NCI-H510A treated with DMSO at 0.1 percent for 48 hours (cell line): ENCODE measurements at places on chromosomes 7 and 10.

- no peak for DNase-seq
These were observed 32.1 kb downstream of the HERC4 start for GRCh38 chr10:68043030-68043429.

DNA sequence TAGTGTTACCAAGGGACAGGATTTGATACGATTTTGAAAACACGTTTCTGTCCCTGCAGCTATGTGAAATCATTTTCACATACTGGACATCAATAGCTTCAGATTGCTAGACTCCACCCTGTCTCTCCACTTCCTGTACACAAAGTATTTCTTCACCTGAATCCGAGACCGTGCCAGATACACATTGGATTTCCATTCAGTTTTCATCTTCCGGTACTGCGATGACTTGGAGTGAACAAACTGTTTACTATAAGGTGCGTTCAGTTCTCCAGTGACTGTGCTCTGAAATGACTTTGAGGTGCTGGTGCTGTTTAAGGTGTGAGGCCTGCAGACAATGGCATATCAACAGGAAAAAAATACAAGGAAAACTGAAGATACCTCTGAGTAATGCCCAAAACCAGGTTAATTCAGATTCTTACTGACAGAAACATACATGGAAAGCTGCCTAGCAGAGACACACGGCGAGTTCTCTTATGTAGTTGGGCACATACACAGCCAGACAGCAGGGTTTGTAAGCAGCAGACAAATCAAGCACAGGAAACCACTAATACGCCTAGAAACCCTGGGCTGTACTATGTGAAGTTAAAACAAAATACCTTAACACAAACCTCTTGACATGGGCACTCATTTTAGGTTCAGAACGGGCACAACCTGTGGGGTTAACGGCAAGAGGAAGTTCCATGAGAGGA is 119.2 kb downstream of the GALNT11 start:
- DNase-seq: no peak

GRCh38 chr7:95066737-95067530 is 159.5 kb downstream of the PPP1R9A start:
- DNase-seq: no peak

- DNase-seq: no peak
These were observed 45.2 kb downstream of the NSUN6 start for GRCh38 chr10:18606051-18606695.

DNA sequence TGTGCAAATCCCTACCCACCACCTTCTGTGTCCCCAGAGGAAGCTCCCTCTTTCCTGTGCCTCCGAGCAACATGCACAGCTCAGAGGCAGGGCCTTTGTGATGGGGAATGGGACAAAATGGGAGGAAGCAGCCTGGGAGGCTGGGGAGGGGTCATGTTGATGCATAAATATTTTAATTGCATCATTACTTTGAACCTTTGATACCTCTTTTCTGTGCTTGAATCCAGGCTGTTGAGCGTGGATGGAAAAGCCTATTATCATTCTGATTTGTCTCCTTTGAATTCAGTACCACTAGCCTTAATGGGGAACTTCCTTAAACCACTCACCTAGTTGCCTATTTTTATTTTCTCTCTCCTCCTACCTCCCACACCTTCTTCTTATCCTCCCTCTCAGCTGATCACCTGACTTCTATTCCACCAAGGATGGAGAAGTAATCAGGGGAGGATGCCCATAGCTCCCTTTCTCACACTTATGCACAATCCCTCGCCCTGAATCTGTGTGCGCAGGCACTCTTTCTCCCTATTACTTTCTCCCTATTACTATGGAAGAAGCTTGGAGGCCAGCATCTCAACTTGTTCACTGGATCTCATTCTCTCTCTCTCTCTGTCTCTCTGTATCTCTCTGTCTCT is 78.5 kb downstream of the SEC61G start:
- no peak for DNase-seq
